GM12892 (cell line): ENCODE measurements at places on chromosomes 6 and 20.

- no peak for DNase-seq
Observed at GRCh38 chr6:117384659-117385058, 41.1 kb downstream of the ROS1 start.

DNA sequence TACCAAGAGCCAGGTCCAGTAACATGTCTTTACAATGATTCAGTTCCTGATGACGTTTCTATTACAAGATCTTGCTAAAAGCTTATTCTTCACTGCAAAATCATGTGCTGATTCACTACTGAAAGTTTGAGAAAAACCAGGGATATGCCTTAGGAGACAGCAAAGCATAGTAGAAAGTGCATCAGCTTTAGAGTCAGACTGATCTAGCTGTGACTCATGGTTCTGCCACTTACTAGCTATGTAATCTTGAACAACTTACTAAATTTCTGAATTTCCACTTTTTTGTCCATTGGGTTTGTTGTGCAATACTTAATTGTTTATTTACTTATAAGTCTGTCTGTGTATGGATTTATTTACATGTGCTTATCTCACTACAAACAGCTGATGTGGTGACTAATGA is 198.5 kb upstream of the RSPO3 start:
- DNase-seq: no peak

DNA sequence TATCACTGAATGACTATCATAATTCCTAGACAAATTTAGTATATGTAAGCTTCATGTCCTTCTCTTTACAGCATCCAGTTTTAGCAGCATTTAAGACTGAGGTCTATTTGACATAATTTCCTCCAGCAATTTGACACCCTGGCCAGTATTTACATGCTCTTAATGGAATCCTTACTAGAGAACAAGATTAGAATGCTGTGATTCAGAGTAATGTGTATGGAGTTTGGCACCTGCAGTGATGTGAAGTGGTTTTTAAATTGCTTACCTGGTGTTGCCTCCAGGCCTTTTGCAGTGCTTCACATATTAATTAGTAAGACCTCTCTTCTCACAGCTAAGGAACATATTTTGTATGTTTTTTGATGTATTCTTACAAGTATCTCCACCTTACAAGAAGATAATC is 9.8 kb downstream of the NKX2-4 start:
- DNase-seq: no peak

DNA sequence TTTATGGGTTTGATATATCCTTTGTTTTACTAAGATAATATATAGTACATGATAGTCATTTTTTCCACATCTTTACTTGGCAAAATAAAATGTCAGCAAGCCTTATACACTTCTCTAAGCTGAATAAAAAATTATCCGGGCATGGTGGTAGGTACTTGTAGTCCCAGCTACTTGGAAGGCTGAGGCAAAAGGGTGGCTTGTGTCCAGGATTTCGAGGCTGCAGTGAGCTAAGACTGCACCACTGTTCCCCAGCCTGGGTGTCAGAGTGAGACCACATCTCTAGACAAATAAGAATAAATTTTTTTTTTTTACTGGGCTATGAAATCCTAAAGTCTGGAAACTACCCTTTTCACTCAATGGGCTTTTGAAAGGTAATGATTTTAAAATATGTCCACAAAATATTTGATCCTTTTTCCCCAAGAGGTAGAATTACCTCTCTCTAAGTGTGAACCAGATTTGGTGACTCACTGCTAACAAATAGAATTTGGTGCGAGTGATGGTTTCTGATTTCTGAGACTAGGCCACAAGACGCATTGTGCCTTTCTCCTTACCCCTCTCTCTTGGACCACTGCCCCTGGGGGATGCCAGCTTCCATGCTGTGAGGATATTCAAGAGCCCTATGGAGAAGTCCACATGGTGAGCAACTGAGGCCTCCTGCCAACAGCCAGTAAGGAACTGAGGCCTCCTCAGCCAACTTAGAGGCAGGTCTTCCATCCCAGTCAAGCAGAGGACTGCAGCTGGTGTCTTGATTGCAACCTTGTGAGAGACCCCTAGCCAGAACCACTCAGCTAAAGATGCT is 84.2 kb upstream of the ZNFX1 start:
- no peak for DNase-seq
